ENCODE measurements at places on chromosomes 1 and 21.

DNA sequence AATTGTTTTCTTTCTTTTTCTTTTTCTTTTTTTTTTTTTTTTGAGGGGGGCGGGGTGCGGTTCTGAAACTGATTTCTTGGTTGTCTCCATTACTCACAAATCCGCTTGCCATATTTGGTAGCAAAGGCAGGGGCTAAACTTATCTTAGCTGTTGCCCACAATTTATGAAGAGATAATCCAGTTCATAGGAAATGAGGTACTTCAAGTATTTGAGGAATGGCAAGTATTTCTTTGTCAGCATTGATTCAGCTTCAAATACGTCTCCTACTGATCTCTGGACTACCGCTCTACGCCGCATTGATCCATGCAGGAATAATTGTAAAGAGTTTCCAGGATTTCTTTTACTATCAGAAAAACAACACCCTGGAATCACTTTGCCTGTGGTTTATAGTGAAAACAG, 289.2 kb upstream of the DPYD start:
- DNase-seq, result peak; percentile 81

GRCh38 chr1:37999430-38000232, 5.7 kb downstream of the FHL3 start:
- no peak for DNase-seq

- no peak for DNase-seq
Measured at GRCh38 chr1:27528818-27529703, 39.1 kb upstream of the WASF2 start.

GRCh38 chr1:4801192-4801924, 146.9 kb downstream of the AJAP1 start:
- no peak for DNase-seq

- no peak for DNase-seq
Measured at GRCh38 chr1:29502911-29503840, 266.9 kb downstream of the PTPRU start.

DNA sequence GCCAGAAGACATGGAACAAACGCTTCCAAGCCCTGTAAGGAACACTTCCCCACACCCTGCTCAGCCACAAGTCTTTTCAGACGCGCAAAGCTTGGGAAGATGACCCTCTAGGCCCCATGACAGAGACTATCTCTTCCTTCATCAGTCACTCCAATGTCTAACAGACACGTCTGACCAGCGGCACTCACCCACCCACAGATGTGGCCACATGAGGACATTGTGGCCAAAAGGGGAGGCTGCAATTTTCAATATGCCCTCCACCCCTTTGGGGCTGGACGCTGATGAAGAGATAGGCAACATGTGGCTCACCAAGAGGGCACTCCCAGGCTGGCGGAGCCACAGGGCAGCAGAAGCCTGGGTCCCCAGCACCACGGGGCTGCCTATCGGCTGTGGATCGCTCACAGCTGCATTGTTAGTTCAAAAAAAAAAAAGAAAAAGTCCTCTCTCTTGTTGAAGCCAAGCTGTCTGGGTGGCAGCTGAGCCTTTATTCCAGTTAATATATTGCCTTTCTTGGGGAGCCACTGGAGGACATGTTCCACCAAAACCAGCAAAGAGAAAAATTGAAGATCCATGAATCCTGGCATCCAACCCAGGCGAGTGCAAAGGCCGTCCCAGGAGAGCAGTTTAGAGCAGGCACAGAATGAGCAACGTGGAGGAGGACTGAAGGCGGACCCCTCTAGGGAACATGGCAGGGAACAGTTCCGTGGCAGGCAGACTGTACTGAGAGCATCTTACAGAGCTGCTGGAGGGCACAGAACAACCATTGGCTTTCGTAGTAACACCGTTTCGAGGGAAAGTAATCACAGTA, 52.7 kb upstream of the GPR153 start:
- no peak for DNase-seq

GRCh38 chr21:38925478-38925877, 119.7 kb downstream of the ETS2 start:
- no peak for DNase-seq

- no peak for DNase-seq
Measured at GRCh38 chr1:66704177-66704875, 47.9 kb upstream of the DYNLT5 start.

- no peak for DNase-seq
Measured at GRCh38 chr1:55708781-55709180, 493.6 kb upstream of the USP24 start.

- DNase-seq, result no peak
Measured at GRCh38 chr1:169707912-169708604, 3.4 kb downstream of the SELL start.

GRCh38 chr1:247716546-247716945, at the start of gene OR6F1:
Gene OR6F1 (minus strand): TSS chr1:247716646. CDS start chr1:247712755, 3,891 bp downstream.
- no peak for DNase-seq

- peak; percentile 63 for DNase-seq
Measured at GRCh38 chr1:203117611-203118575, 9.6 kb upstream of the ADORA1 start.

- DNase-seq, result no peak
Measured at GRCh38 chr21:42925114-42925926, at the start of gene ERVH48-1. Gene ERVH48-1 (minus strand): TSS chr21:42925630. CDS start chr21:42919006, 6,624 bp downstream.

DNA sequence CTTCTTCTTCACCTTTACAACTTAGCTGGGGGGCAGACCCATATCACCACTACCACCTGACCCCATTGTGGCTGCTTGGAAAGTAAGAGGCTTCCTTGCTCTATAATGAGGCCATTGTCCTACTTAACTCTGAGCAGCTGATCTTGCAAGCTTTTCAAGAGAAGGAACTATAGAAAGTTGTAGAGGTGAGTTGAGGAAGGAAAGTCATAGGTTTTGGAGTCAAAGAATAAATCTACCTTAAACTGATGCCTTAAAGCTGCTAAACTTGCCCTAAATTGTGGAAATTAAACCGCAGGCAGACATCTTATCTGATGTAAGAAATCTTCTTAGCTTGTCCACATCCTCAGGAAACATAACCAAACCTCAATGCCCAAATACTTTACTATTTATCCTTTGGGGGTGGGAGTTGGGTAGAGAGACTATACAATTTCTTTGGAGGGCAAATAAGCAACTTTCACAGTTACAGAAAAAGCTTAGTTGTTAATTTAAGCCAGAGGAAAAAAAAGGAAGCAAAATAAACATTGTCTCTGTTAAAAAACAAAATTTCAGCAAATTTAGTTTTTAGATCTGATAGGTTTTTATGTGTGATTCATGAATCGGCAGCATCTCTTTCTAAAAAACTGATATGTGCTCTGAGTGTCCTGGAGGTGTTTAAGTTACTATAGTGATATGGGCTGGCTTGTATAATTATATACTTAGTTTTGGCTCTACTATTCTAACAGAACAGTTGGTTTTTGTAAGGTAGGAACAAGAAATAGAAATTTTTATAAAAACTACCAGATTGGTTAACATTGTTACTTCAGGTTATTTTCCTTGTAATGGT, 4.7 kb downstream of the IL23R start:
- no peak for DNase-seq

DNA sequence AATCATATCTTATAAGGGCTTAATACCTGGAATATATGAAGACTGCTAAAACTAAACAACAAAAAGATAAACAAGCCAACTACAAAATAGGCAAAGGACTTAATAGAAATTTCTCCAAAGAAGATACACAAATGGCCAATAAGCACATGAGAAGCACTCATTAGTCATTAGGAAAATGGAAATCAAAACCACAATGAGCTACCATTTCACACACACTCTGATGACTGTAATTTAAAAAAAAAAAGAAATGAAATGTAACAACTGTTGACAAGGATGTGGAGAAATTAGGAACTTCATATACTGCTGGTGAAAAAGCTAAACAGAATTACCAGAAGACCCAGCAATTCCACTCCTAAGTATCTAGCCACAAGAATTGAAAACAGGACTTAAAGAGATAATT, 374.2 kb upstream of the ZP4 start:
- DNase-seq, result no peak

DNA sequence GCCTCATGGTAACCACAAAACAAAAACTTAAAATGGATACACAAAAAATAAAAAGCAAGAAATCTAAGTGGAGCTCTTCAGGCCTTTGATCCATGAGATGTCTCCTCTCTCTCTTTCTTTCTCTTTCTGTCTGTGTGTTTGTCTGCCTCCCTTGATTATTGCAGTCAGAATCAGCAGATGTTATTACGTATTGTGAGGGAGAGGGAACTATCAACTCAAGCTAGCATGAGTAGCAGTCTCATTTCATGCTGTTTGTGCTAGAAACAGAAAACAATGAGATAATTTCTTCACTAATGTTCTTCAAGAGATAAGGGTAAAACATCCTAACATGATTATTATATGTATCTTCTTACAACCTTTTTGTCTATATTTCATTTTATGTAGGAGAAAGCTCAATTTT, 103.7 kb upstream of the PDC start:
- no peak for DNase-seq

GRCh38 chr1:9652379-9653209, 1.1 kb downstream of the PIK3CD start:
- DNase-seq, result no peak

DNA sequence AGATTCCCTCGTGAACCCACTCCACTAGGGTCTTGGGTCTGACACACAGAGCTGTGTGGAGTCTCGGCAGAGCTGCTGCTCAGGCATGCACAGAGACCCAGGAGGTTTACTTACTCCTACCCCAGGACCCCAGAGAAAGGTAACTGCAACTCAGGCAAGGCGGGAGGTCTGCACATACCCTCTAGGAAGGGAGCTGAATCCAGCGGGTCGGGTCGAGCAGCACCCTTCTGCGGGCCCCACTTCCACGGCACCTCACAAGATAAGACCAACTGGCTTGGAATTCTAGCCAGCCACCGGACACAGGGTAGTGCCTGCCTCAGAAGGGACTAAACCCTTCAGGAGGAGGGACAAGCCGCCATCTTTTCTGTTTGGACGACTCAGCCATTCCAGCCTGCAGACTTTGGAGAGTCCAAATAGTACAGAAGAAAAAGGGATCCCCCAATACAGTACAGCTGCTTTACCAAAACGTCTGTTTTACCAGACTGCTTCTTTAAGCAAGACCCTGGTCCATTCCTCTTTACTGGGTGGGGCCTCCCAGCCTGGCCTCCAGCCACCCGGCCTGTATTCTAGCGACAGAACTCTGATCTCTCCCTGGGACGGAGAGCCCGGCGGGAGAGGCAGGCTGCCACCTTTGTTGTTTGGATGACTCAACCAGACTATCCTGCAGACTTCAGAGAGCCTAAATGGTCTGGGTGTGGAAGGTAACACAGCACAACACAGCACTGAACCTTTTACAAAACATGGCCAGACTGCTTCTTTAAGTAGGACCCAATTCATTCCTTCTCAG, 554.6 kb upstream of the BEND5 start:
- no peak for DNase-seq

DNA sequence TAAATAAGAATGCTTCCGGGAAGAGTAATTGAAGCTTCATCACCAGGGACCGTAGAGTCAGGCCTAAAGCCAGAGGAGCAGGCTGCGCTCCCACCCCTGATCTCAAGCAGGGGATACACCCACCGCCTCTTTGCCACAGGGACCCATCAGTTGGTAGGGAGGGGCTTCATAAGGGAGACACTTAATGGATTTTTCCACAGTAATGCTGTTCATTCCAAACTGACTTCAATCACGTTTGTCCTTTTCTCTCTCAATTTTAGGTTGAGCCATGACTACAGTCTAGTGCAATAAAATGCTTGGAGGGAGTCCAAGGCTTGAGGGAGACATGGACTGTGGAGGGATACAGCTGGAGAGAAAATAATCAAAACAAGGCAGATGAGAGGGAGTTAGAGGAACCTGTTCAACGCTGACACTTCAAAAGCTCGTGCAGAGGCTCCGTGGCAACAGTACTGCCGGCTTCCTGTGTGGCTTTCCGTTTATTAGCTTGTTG, 111.5 kb downstream of the SEC16B start:
- no peak for DNase-seq

- DNase-seq, result no peak
Measured at GRCh38 chr1:66840929-66841328, 39.9 kb upstream of the INSL5 start.

DNA sequence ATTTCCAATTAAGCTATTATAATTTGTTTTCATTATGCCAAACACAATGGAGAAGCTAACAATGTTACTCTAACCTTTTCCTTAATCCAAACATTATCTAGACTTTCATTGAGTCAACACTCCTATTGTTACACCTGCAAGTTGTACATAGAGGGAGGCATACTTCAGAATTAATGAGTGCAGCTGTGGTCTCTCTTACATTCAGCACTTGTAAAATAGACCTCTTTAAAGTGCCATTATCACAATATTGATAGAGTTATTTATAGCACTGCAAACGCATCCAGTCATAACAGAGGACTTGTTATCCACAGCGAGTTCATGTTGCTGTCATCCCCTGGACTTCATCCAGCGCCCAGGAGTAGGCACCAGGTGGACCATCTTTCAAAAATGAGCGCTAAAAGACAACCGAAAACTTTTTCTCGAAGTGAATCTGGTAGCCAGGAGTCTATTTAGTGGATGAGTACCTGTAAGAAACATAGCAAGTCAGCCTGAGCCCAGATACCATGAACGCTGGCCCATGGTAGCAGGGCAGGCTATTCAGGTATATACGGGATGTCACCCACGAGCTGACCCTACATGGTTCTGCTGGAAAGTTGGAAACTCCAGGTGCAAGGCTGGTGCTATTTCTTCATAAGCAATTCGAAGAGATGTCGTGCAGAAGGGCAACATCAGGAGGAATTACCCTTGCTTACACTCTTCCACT, 70.6 kb upstream of the NFIA start:
- DNase-seq, result no peak

- no peak for DNase-seq
Measured at GRCh38 chr21:27024301-27024700, 57.4 kb upstream of the ADAMTS5 start.

GRCh38 chr1:226531360-226532093, 17.0 kb upstream of the STUM start:
- no peak for DNase-seq

- no peak for DNase-seq
Measured at GRCh38 chr1:46553506-46553905, 2.1 kb upstream of the KNCN start.

DNA sequence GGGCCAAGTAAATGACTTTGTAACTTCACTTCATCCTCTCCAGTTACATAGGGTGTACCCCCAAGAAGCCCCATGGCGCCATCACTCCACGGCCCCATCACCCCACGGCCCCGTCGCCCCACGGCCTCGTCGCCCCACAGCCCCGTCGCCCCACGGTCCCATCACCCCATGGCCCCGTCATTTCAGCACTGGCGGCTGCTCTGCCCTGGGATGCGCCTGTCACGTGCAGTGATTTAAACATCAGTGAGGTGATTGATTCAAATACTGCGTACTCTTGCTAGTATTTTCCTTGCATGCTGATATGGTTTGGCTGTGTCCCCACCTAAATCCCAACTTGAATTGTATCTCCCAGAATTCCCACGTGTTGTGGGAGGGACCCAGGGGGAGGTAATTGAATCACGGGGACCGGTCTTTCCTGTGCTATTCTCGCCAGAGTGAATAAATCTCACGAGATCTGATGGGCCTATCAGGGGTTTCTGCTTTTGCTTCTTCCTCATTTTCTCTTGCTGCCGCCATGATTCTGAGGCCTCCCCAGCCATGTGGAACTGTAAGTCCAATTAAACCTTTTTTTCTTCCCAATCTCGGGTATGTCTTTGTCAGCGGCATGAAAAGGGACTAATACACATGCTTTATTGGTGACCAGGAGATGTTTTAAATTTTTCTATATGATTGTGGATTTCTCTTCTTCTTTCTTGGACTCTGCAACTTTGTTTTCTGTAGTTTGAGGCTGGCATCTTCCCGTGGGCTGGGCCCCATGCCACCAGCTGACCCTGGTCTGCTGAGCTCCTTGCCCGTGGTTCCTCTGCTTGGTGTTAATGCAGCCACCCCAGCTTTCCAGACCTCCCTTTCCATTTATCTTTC, 50.1 kb upstream of the PCBP3 start:
- no peak for DNase-seq

Measured in A549 (cell line).